Uterine smooth muscle cell (primary cell): ENCODE measurements at places on chromosomes 6 and 20. TPM values are rescaled to one million over a fixed set of nuclear protein-coding genes. Genes with fewer than 3 reads are reported as not detected.

CABLES2 gene
- 1.5 and 2.8 TPM in 2 replicates for total RNA-seq

TCF15 gene
- total RNA-seq, result not detected in 2 replicates

NFKBIE gene
- 5.2 and 7.5 TPM in 2 replicates for total RNA-seq

ULBP3 gene
- total RNA-seq, result 9.9 and 10.0 TPM in 2 replicates

SIRPB1 gene
- 0.25 and 0.55 TPM in 2 replicates for total RNA-seq
